ENCODE measurements at places on chromosomes 6 and 20.

DNA sequence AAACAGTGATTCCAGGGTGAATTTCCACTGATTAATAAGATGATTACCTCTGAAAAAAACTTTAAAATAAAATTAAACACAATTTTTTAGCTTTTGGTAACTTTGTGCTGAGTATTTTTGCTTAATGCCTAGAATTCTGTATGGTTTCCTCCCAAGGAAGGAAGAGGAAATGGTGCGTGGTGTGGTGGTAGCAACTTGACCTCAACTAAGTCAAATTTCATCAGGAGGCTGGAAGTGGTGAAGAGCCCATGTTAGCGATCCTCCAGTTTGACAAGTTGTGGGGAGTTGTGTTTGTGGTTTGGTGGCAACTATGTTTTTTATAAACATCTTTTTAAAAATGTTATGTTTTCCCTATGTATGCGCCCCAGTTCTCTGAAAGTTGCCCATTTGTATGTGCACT, 5.0 kb upstream of the RTF2 start:
- no peak for DNase-seq

DNA sequence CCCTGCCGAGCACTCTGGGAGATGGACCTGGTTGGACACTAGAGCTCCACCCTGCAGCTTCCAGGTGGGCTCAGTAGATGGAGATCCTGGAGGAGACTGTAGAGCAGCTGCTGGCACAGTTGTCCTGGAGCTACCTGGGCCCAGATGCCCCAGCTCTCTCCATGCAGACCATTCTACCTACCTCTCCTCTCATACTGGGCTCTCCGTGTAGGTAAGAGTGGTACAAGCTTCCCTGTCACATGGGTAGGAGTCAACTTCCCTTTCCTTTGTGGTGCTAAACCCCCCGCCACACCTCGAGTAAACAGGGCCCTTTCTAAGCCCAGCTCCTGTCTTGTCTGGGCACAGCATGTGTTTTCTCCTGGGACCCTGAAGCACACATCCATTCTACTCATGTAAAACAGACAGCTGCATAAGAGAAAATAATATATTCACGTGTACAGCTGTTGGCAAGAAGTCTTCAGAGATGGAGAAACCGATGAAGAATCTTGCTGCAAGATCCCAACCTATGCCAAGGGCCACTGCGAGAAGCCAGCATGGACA, 108.1 kb upstream of the DUSP22 start:
- no peak for DNase-seq

- DNase-seq, result no peak
Observed at GRCh38 chr20:41366546-41367392, at the start of gene EMILIN3. Gene EMILIN3 (minus strand): TSS chr20:41366818. CDS start chr20:41366634, 184 bp downstream.

DNA sequence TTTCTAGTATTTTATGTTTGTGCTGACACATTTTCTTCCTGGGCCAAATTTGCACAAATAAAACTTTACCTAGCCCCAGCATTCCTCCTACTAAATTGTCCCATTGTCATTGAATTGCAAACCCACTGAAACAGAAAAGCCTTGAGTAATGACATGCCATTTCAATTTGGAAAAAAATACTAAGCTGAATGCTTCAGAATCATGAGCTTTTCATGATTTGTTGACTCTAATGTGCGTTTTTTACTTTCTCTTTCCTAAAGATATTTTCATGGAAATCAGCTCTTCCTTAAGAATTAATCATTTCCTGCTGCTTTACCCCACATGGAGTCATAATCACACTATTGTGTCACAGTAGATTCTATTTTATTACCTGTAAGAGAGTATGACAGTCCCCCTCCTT, 47.4 kb downstream of the TRDN start:
- DNase-seq, result no peak

GRCh38 chr6:13980534-13980933, 55.8 kb downstream of the RNF182 start:
- no peak for DNase-seq

- DNase-seq, result no peak
Observed at GRCh38 chr6:77812304-77812703, 159.5 kb downstream of the MEI4 start.
